ENCODE measurements at places on chromosomes 1 and 21.
A peak's percentile ranks its signal among the peaks of the same experiment; 100 is the strongest.

DNA sequence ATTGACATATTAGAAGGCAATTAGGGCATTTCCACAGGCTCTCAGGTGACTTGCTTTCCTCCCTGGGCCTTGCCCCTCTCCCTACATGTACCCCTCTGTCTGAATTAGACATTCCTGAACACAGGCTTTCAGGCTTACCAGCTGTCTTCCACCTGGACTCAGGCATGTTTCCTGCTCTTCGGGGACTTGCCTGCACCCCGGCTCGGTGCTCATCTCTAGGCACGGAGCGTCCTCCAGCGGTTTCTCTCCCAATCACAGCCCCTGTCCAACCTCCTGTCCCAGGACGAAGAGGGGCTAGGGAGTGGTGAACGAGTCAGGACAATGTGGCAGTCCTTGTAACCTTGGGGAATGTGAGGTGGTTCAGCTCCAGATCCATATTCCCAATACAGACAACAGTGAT, 4.2 kb downstream of the PROK1 start:
- no peak for DNase-seq

- DNase-seq: no peak
Observed at GRCh38 chr1:223175633-223176032, 32.6 kb upstream of the TLR5 start.

- peak; percentile 66 for DNase-seq
Observed at GRCh38 chr1:50750021-50750619, 209.9 kb downstream of the FAF1 start.

DNA sequence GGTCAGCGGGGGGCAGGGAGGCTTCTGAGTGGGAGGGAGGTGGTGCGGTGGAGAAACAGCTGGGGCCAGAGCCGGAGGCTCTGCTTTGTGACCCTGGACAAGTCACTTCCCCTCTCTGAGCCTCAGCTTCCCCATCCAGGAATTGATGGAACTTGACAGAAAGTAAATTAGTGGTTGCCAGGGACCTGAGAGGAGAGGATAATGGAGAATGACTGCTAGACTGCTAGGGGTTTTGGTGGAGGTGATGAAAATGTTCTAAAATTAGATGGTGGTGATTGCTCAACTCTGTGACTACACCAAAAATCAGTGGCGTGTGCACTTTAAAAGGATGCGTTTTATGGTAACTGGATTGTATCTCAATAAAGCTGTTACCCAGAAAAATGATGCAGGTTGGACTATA, 100.9 kb downstream of the ARHGEF10L start:
- no peak for DNase-seq

DNA sequence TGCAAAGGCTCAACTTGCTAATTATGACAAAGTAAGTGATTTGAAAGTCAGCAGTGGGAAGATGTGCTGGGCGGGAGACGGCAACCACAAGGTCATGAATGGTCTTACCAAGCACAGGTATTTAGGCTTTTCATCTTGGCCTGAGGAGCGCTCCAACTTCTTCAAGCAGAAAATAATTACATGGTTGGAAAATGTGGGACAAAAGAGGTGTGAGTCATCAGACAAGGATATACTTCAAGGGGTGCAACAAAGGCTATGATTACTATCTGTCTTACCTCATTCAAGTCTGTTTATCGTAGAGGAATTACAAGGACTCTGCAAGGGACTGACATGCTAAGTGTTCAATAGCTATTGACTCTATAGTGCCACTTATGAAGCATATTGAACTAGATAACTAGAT, 2005.7 kb downstream of the MRPL39 start:
- no peak for DNase-seq

- no peak for DNase-seq
Observed at GRCh38 chr1:4126731-4127591, 226.9 kb upstream of the C1orf174 start.

DNA sequence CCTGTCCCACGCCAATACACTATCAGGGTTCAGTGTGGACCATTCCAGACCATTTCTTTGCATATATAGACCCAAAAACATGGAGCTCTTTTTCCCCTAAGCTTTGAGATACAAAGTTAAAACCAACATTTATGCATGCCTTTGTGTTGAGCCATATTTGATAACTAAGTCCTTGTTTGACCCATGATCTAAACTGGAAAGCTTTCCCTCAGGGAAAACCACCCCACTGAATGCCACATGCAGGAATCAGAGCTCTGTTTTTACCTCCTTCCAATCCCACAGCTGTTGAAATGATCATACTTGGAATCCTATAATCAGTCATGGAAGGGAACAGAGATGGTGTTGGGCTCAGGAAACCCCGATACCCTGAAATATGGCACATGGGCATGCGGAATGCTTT, 14.8 kb upstream of the SLC45A1 start:
- no peak for DNase-seq

DNA sequence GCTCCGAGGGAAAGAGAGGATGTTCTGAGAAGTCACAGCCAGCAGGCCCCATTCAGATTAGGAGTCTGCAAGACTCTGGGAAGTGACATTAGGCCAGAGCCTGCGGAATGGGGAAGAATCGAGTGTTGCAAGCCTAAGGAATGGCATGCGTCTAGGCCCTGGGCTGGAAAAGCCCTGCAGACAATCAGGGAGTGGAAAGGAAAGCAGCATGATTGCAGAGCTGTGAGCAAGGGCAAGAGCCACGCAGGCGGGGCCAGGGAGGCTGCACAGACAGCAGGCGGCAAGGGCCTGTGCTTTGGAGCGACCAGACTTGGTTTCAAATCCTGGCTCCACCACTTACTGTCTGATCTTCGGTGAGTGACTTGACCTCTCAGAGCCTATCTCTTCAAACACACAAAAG, 118.2 kb downstream of the RRAGC start:
- DNase-seq: no peak

GRCh38 chr1:102891868-102892625, 216.3 kb downstream of the COL11A1 start:
- peak; percentile 73 for DNase-seq

DNA sequence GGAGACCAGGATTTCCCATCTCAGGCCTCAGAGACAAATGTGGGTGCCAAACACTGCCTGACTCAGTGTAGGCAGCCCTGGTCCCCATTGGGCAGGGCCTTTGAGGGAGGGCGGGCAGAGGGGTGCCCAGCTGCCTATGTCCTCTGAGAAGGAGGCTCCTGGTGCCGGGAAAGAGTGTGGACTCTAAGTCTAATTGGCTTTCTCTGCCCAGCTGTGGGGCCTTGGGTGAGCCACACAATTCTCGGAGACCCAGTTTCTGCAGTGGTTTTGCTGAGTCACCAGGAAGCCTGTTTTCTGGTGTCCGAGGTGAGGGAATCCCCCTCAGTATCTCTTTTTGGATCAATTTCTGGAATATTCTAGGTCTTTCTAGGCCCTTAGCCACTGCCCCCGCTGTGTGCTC, 35.3 kb upstream of the ACTL8 start:
- no peak for DNase-seq

DNA sequence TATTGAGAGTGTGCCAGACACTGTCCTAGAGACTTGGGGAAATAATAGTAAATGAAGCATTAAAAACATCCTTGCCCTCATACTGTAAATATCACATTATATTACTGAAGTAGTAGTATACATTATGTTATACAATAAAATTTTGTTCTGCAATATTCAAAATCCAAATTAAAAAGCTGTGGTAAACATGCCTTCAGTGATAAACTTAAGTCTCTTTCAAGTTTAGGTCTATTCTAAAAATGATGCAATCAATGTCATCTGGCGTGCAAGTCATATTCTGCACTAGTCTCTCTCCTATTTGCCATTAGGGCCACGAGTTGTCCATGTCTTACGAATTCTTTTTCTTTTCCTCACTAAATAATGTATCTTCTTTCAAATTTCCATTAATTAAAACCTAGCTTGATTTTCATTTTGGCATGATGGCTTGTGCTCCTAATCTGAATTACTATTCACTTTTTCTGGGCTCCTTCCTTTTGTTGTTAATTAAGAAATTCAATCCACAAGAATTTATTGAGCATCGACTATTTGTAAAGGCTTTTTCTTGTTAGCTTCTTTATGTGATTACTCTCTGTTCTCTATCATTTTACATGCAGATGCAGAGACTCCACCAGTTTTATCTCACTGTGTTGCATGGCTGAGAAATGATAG, 130.7 kb downstream of the COQ8A start:
- DNase-seq: no peak

DNA sequence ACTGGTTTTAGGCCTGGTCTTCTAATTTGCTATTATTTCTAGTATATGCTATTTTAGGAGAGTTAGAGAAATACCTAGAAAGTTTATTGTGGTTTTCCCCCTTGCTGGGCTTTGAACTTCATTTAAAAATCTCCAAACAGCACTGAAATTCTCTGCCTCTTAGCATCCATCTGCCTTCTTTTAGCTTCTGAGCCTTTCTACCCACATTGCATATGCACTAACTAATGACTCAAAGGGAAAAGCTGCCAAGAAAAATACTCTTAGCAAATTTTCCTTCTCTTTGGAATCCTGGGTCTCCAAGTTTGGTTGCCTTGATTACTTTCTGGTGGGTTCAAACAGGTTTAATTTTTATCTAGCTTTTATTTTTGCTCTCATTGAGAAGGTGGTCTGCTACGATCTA, 408.4 kb upstream of the PTBP2 start:
- DNase-seq: no peak

DNA sequence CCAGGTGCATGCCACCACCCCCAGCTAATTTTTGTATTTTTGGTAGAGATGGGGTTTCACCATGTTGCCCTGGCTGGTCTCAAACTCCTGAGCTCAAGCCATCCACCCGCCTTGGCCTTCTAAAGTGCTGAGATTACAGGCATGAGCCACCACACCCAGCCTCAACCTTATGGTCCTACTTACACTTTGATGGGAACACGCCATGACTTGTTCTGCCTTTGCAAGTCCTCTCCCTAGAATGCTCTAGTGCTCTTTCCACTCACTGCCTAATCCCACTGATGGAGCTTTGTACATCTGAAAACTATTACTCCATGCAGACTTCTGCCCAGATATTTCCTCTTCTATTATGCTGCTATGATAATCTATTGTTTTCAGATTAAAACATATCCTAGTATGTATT, 174.3 kb downstream of the DAB1 start:
- DNase-seq: no peak

DNA sequence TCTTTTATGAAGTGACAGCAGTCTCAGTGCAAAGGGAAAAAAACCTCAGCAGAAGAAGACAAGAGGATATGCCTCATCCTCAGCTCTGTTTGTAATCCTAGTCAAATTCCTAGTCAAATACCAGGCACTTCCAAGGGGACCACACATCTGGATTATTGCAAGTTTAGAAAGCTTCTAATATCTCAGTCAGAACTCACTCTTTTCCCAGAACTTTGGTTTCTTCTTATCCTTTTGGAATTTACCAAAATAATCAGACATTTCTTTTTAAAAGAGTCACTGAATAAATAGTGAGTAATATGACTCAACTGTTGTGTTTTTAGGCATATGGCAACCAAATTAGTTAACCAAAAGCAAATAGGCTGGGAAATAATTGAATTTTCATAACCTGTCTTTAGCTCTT, 47.8 kb downstream of the PRRX1 start:
- peak; percentile 7 for DNase-seq

DNA sequence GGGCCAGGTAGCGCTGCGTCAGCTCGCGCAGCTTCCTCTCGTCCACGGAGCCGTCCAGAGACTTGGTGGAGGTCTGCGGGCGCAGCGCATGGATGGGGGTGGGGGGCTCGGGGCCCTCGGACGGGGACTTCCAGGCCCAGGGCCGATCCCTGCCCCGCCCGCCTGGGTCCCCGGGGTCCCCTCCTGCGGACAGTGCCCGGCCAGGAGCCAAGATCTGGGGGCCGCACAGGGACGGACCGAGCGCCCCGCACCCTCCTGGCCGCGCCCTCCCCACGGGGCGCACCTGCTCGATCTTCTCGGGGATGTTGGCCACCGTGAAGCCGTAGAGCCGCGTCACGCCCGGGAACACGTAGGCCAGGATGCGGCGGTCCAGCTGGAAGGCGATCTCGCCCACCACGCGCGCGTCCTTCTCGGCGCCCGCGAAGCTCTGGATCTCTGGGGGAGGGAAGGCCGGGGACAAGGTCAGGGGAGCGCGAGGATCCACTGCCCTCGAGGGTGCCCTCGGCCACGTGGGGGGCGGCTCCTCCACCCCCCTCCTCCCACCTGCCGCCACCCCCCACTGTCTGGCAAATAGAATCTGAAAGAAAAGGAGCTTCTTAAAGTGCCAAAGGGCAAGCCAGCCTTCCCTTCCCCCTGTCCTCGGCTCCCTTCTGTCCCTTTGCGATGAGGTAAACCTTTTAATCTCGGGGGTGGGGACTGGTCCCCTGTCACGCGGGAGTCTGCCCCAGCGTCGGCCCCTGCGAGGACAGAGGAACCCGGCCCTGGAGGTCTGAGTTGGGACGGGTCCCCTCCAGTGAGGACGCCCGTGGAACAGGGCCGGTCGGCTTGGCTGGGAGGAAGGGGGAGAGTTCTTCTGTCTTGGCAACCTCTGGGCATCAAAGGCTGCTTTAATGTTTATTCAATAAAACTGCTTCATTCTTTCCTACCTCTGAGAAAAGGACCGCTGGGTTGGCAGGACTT, 6.5 kb upstream of the FTCD start:
- DNase-seq: no peak

DNA sequence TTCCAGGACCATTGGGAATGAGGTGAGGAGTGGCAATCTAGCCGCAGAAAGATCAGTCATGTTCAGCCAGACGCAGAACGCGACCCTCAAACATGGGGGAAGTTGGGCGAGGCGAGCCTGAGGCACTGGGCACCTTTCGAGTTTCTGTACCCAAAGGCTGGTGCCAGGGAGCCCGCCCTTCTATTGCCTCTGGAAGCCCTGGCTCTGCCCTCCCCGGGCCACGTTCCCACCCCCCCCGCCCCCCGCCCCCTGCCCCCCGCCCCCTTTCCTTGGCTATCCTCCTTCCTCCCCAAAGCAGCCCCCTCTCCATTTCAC, 2.2 kb upstream of the ZBTB7B start:
- no peak for DNase-seq

DNA sequence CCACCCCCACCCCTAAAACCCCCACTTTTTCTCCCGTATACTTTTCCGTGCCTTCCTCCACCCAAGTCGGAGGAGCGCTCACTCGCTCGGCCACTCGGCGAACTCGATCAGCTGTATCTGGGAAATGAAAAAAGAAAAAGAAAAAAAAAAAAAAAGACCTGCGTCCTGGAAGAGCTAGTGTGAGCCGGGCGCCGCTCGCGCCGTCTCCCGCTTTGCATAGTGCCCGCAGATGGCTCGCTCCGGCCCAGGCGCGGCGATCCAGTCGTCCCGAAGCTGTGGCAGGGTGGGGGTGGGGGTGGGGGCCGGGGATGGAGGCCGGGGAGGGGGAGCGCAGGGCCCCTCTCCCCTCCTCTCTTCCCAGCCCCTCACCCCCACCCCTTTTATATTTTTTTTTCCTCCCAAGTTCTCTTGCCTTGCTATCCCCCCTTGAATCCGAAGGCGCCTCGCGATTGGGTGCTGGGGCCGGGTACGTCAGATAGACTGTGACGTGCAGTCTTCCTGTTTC, 299 bp upstream of the PROX1 start:
- DNase-seq: no peak

DNA sequence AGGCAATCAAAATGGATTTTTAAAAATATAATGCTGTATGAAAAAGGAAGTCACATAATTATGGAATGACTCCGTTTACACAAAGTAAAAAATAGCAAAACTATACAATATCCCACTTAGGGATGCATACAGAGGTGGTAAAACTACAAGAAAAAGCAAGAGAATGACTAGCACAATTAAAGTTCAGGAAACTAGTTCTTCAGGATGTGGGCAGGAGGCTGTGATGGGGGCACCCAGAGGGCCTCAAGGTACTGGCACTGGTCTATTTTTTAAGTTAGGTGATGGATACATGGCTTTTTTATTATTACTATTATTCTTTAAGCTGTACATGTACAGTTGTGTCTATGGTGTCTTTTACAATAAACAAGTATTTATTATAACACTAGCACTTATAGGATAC, 1.4 kb upstream of the ZC3H12A start:
- no peak for DNase-seq

GRCh38 chr1:107532318-107532717, 391.5 kb downstream of the NTNG1 start:
- no peak for DNase-seq

GRCh38 chr1:107432108-107432507, 291.3 kb downstream of the NTNG1 start:
- no peak for DNase-seq

Measured in RKO (cell line).